Tongue (tissue), 3 donors: ENCODE measurements at places on chromosomes 16 and 17.

DNA sequence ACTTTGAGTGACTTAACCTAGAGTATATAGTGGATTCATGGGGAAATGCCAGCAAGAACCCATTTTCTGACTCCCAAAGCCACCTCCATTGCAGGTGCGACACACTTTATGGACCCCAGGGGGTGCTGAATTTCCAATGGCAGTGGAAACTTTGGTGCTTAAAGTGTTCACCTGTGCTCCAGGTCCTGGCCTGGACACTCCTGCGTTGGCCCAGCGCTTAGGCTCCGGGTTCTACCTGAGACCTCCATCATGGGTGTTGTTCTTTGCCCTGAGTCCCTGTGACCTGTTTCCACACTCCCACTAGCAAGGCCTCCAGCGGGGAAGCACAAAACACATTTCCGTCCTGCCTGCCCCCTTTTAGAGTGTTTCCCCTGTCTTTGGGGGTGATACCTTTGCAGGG, 3.0 kb downstream of the CCNF start:
- DNase-seq = no peak

DNA sequence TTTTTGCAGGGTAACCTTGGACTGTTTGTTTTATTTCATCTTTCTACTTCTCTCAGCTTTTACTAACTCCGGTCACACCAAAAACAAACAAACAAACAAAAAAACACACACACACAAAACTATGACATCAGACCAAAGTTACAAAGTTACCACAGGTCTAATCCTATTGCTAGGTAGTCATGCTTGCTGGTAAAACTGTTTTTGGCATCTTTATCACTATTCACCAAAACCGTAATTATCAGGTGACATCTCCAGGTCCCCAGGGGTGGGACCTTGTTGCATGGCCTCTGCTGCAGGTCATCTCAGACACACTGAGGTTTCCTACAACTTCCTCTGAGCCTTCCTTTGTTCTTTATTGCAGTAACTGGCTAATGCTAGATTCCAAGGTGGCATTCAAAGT, 162.3 kb downstream of the ABCA8 start:
- no peak for DNase-seq

GRCh38 chr17:76558198-76559095, 18.6 kb downstream of the PRCD start:
- DNase-seq = peak; percentile 54

- DNase-seq = no peak
Observed at GRCh38 chr16:27852681-27853080, 210.8 kb downstream of the GSG1L start.

DNA sequence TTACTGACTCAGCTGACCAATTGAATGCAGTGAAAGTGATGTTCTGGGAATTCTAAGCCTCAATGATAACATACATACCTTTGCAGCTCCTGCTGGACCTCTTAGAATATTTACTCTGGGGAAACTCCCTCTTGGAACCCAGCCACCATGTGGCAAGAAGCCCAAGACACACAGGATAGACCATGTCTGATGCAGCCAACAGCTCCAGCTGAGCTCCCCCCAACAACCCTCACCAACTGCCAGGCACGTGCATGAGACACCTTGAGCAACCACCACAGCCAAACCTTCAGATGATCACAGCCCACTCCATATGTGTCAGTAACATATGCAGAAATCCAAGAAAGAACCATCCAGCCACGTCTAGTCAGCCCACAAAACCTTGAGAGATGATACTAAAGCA, 53.0 kb downstream of the XYLT1 start:
- DNase-seq = no peak

- no peak for DNase-seq
Observed at GRCh38 chr17:77330602-77331081, 189.9 kb downstream of the SEC14L1 start.

DNA sequence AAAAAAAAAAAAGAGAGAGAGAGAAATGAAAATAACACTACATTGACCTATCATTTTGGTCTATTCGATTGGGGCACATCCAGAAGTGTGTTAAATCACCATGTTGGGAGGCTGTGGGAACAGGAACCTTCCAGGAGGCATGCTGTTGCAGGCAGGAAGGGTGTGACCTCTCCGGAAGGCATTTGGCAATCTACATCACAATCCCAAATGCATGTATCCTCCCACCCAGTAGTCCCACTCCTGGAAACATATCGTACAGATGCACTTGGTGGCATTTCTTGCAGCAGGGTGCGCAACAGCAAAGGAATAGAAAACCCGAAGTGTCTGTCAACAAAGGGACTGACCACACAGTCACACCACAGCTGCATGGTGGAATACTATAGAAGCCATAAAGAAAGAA, 7.9 kb downstream of the PLLP start:
- no peak for DNase-seq

GRCh38 chr16:6111390-6111789, 1013.8 kb upstream of the EEF2KMT start:
- DNase-seq = no peak
